Stimulated activated CD4-positive, alpha-beta T cell treated with anti-CD3 and anti-CD28 coated beads, Interleukin-2, amount 100 ng/mL, for 24 hours (primary cell): ENCODE measurements at places on chromosomes 5 and 9.

DNA sequence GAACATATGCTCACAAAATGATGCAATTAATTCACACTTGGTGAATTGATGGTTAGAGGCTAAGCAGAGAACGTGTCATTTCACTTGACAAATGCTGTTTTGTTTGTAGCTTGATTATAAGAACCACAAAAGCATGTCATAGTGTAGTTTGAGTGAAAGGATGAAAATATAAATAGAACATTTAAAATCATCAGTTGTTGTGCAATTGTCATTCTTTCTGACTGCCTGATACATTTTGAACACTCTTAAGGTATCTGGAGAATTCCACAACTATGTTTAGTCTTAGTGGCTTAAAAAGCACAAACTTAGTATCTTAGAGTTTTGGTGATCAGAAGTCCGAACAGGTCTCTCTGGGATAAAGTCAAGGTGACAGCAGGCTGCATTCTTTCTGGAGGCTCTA, 129.4 kb downstream of the BASP1 start:
- DNase-seq, result no peak

- peak; percentile 68 for DNase-seq
These were observed 47.8 kb downstream of the ANXA2R start for GRCh38 chr5:42992088-42992879.

GRCh38 chr5:27083449-27084415, 45.3 kb upstream of the CDH9 start:
- no peak for DNase-seq

- DNase-seq, result no peak
These were observed 47.7 kb downstream of the ZNF608 start for GRCh38 chr5:124698770-124699169.

DNA sequence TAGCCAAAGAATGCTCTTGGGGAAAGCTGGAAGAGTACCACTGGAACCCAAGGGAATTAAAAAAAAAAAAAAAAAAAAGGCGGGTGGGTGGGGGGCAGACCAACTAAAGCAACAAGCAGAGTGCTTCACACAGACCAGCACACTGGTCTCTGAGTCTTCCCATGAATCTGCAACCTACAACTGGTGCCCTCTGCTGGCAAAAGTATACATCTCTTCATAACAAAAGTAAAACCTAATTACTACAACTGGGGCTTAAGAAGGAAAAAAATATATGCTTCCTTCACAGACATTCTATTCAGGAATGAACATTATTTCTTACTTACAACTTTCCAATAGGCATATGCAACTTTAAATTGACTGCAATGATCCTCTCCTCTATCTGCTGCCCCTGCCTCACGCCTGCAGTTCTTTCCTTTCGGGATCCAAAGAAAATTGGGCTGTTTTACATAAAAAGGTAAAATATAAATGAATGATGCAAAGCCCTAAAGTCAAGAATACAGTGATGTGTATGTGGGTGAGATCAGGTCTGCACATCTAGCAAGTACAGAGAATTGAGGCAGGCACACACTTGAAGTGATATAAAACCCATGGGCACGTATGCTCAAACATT, 7.2 kb upstream of the KLHL3 start:
- peak; percentile 69 for DNase-seq

GRCh38 chr9:69556707-69557106, 115.5 kb downstream of the APBA1 start:
- DNase-seq, result no peak

DNA sequence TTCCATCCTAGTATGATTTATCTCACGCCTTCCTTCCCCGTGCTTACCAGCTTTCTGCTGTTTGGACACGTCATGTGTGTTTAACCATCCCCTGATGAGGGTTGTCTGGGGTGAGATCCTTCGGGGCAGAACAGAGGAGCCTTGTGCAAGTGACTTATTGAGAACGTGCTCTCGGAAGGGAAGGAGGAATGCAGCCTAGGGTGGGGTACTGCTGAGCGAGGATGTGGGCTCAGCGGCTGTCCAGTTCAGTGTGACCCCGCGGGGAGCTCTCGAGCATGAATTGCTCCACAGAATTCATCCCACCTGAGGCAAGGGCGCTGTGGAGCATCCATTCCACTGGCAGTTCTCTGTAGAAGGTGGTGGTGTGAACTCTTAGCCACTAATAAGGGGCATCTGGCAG, 4.0 kb downstream of the MYOZ3 start:
- no peak for DNase-seq

DNA sequence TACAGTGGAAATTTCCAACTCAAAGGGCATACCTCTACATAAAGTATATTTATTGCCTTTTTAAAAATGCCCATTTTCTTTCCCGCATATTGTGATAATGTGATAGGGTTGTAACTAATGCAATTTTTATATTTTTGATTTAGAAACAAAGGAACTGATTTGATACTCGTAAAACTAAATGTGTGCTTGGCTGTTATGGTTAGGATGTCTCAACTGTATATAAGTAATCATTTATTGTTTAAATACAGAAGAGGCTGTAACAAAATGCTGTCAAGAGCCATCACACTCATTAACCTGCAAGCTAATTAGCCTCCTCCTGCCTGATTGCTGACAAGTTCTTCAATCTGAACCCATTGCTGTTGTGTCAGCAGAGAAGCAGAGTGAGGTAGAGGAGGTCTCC, 149.2 kb downstream of the PBX3 start:
- DNase-seq, result no peak

GRCh38 chr5:157216391-157217142, 35.9 kb downstream of the ITK start:
- no peak for DNase-seq

GRCh38 chr5:83219077-83219476, 141.7 kb downstream of the XRCC4 start:
- no peak for DNase-seq

GRCh38 chr9:12696931-12697622, 3.9 kb downstream of the TYRP1 start:
- DNase-seq, result no peak

DNA sequence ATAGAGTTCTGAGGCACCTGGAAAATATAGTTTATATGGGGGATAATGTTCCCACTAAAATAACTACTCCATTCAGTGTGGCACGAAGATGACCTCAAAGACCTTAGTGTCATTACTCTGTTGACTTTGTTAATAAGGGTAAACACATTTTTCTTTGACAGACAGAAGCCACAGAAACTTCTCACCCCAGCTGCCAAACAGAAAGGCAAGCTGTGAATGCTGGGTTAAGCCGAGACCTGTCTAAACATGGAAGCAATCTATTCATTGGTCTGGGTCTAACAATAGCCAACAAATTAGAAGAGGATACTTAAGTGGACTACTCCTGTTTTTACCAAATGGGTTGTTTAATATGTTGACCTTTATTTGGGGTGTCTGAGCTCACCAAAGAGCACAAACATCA, 171.4 kb downstream of the TLE1 start:
- no peak for DNase-seq

- no peak for DNase-seq
These were observed 123.5 kb downstream of the SLC24A2 start for GRCh38 chr9:19665146-19665863.

DNA sequence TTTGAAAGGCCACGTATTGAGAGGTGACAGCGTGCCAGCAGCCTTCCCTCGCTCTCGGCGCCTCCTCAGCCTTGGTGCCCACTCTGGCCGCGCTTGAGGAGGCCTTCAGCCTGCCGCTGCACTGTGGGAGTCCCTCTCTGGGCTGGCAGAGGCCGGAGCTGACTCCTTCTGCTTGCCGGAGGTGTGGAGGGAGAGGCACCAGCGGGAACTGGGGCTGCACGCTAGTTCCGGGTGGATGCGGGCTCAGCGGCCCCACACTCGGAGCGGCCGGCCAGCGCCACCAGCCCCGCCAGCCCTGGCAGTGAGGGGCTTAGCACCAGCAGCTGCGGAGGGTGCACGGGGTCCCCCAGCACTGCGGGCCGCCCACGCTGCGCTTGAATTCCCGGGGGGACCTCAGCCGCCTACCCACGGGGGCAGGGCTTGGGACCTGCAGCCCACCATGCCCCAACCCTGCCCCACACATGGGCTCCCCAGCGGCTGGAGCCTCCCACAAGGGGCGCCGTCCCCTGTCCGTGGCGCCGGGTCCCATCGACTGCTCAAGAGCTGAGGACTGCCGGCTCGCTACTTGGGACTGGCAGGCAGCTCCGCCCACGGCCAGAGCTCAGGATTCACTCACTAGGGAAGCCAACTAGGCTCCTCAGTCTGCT, 4.4 kb upstream of the OTULINL start:
- DNase-seq, result no peak

GRCh38 chr5:81315336-81315735, 13.9 kb downstream of the ZCCHC9 start:
- no peak for DNase-seq

DNA sequence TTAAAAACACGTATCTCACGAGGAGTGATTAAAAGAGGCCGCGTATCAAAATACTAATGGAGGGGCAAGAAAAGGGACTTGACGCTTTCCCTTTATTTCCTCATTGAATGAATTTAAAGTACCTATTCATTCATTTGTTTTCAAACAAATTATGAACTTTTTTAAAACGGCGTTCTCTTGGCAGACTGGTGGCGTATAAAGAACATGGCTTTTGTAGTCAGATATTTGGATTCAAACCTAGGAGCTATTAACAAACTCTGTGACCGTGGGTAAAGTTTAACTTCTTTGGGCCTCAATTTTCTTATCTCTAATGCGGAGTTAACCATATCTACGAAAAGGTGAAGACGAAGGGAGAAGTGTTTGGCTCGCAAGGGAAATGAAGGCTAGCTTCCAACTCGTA, 876 bp downstream of the CAAP1 start:
- DNase-seq, result no peak

GRCh38 chr5:22471154-22471553, 382.0 kb downstream of the CDH12 start:
- DNase-seq, result no peak

DNA sequence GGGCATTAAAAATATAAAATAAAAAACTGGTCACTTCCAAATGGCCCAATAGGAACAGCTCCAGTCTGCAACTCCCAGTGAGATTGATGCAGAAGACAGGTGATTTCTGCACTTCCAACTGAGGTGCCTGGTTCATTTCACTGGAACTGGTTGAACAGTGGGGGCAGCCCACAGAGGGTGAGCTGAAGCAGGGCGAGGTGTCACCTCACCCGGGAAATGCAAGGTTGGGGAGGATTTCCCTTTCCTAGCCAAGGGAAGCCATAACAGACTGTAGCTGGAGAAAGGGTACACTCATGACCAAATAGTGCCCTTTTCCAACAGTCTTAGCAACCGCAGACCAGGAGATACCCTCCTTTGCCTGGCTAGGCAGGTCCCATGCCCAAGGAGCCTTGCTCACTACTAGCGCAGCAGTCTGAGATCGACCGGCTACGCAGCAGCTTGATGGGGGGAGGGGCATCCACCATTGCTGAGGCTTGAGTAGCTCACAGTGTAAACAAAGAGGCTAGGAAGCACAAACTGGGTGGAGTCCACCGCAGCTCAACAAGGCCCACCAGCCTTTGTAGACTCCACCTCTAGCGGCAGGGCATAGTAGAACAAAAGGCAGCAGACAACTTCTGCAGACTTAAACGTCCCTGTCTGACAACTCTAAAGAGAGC, 12.7 kb downstream of the RLN1 start:
- DNase-seq, result no peak

DNA sequence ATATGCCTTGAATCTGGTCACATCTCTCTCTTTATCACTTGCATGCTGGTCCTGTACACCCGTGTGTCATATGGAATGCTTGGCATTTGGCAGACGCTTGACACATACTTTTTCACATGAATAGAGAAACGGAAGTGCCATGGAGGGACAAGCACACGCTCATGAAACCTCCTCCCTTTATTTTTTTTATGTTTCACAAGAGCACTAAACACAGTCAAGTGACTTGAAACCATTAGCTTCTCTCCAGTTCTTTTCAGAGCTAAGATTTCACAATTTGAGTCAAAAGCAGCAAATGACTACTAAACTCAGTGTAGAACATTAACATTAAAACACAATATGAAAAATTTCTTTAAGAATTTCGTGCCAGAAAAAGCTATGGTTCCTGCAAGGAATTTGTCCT, 151.1 kb downstream of the DOCK2 start:
- no peak for DNase-seq

DNA sequence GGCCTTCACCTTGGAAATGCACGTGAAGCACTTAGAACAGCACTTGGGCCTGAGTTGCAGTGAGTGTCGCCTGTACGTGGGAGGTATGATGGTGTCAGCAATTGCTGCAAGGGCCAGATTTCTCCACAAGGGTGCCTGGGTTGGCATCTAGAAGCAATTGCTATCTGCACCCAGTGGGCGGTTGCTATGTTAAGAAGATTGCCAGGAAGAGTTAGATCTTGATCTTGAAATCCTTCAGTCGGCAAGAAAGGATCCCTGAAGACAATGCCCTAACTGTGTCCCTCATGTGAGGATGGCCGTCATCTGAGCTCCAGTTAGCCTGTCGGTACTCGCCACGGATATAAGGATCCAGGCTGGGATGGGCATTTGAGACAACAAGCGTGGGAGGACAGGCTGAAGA, 62.9 kb downstream of the MAMDC2 start:
- no peak for DNase-seq

DNA sequence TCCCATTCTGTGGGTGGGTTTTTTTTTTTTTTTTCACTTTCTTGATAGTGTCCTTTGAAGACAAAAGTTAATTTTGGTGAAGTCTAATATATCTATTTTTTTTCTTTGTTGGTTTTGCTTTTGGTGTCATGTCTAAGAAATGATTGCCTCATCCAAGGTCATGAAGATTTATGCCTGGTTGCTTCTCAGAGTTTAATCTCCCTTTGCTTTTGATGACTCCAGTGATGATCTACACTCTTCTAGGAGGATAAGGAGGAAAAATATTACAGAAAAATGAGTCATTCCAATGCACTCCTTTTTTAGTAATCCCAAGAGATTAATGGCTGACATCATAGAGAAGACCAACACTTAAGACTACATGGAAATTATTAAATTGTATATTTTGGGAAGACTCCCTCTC, 79.7 kb upstream of the ICE1 start:
- DNase-seq, result no peak

DNA sequence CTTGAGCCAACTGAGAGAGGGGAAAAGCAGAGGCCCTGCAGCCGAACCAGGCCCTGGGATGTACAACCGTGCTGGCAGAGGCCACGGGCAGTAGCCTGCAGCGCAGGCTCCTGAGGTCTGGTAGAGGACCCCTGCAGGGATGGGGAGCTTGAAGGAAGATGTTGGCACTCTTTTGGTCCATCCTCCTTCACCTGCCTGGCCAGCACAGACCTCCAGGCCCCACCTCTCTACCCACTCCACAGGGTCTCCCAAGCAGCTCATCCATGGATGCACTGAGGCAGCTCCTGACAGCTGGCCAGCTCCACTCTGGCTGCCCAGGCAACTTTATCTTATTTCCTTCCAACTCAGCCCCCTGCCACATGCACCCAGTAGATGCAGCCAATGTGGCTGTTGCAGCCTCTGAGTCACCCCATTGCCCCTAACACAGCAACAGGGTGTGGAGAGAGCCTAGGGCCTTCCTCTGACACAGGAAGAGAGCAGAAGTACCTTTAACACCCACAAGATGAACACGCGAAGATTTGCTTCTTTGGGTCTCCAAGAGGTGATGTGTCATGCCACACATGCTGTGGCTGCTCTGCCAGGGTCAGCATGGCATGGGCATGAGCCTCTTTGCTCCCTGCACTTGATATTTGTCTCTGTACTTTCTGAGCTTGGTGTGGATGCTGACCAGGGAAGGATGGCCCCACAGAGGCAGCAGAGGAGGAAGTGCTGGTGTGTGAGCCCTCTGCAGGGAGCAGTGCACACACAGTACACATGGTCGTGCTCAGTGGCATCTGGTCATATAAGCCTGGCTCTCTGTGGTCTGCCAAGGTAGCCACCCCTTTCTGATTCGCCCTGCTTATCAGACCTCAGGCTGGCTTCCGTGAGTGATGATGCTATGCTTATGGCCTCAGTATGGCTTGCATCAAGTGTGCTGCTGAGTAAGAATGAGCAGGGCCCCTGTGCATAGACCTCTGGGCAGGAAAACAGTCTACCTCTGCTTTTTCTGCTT, 117.2 kb downstream of the NRG2 start:
- DNase-seq, result no peak

GRCh38 chr9:120583958-120584369, 4.0 kb upstream of the CDK5RAP2 start:
- no peak for DNase-seq
